Stimulated activated CD8-positive, alpha-beta memory T cell treated with anti-CD3 and anti-CD28 coated beads, Interleukin-2, amount 100 ng/mL, for 1 hour (primary cell): ENCODE measurements at places on chromosomes 2 and 18.

DNA sequence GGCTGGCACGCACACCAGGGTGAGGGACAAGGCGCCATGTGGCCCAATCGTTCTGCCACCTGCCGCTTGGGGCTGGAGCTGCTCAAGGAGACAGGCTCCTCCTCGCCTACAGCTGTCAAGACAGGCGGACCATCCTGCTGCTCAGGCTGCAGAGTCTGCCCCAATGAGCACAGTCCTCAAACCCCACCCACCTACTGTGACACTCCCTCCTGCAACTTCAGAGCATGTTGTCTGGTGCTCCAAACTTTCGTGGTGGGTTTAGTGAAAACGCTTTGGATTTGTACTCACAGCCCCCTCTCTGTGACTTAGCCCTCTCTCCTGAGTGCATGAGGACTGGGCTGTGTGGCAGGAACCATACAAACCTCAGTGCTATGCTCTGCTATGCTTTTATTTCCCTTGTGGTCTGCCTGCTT lies 23.2 kb upstream of the SLC35F6 start:
- DNase-seq: no peak

- no peak for DNase-seq
Measured at GRCh38 chr2:66387016-66387753, 47.7 kb upstream of the MEIS1 start.

GRCh38 chr2:9200633-9201015 lies 6.0 kb upstream of the ASAP2 start:
- no peak for DNase-seq

DNA sequence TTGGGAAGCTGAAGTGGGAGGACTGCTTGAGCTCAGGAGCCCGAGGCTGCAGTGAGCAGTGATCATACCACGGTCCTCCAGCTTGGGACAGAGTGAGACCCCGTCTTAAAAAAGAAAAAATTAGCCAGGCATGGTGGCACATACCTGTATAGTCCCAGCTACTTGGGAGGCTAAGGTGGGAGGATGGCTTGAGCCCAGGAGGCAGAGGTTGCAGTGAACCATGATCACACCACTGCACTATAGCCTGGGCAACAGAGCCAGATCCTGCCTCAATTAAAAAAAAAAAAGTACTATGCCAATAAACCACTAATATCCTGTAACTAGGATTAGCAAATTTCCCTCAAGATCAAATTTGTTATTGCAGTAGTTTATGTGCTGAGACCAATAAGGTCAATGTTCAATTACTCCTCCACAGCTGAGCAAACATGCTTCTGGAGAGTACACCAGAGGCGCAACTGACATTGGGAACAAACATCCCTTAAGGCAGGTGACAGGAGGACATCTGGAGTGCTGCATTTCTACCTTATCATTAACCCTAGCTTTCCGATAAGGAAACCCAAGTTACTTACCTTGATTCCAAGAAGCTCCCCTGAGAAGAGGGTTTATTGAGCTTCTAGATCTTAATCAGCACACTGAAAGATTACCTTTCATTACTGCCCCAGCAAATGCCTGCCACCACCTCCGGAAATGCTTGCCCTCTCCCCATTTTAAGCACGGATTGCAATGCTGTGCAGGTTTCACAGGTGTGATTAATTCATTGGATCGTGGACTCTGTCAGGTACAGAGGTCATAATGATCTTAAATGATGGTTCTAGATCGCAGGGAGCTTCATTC lies 26.2 kb downstream of the MGAT4A start:
- no peak for DNase-seq

- no peak for DNase-seq
Measured at GRCh38 chr2:144505245-144505831, 14.6 kb downstream of the ZEB2 start.

- DNase-seq: no peak
Measured at GRCh38 chr2:71756280-71756906, 303.0 kb downstream of the DYSF start.

DNA sequence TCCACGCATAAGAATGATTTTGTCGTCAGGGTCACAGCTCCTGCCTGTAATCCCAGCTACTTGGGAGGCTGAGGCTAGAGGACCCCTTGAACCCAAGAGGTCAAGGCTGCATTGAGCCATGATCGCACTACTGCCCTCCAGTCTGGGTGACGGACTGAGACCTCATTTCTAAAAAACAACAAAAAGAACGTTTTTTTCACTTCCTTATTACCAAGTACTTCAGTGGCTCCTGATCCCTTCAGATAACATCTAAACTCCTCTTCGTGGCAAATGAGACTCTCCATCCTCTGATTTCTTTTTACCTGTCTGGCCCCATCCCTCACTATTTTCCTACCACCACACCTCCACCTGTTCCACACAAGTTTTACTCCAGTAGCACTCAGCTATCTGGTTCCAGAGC lies 105.4 kb upstream of the TLK1 start:
- DNase-seq: no peak

DNA sequence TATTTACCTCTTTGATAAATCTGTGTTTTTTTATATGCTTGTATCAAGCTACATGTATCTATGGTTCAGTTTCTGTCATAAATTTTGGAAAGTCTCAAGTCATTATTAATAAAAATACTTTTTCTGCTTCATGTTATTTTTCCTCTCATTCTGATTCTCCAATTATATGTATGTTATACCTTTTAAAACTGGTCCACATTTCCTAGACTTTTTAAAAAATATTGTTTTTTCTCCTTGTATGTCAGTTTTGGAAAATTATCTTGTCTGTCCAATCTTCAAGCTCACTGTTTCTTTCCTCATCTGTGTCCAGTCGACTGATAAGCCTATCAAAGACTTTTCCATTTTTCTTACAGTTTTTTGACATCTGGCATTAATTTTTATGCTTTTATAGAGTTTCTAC lies 253.4 kb downstream of the ASXL3 start:
- DNase-seq: no peak

DNA sequence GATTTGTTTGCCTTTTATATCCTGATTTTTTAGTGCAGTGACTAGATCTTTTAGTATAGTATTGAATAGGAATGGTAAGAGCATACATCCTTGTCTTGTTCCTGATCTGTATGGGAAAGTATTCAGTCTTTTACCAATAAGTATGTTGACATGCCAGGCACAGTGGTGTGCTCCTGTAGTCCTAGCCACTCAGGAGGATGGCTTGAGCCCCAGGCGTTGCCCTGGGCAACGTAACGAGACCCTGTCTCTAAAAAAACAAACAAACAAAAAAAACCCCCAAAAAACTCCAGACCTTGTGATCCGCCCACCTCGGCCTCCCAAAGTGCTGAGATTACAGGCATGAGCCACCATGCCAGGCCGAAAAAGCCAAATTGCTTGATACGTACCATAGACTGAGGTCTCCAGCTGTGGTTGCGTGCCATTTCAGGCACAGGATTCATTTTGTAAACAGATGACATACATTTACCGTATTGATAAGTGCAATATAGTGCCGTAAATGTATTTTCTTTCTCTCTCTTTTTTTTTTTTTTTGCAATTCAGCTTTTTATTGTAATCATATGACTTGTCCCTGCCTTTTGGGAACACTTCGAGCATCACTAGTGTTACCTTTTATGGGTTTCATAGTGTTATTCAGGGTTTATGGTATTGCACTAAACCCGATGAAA lies 18.5 kb downstream of the BIRC6 start:
- DNase-seq: no peak

DNA sequence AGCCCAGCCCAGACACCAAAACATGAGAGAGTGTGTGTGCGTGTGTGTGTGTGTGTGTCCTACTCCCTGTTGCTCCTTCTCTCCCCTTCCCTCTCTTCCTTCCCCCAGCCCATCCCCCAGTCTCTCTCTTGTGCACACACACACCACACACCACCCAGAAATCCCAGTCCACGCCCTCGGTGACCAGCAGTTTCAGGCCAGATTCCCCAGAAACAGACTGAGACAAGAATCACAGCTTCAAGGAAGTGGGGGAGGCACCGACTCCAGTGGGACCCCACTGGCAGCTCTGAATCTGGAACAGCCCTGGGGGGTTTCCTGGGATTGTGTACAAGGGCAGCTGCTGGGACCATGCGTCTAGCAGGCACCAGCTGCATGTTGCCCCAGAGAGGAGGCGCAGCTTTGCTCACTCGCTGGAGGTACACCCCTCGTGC lies 113.5 kb downstream of the NDUFA10 start:
- no peak for DNase-seq

GRCh38 chr2:216557413-216557812 lies 58.8 kb downstream of the RPL37A start:
- no peak for DNase-seq
